ENCODE measurements at places on chromosomes 1 and 21. TPM values are rescaled to one million over a fixed set of nuclear protein-coding genes. Genes with fewer than 3 reads are reported as not detected.

Gene PLA2G2D
- not detected for total RNA-seq

Gene S100A3
- 1.4 TPM for total RNA-seq

Gene CD34
- 0.05 TPM for total RNA-seq

Gene LRRC38
- total RNA-seq: not detected

Gene KIF2C
- 19.1 TPM for total RNA-seq

Gene ADAMTS5
- 4.5 TPM for total RNA-seq

Gene ZBTB8A
- total RNA-seq: 8.0 TPM

Gene KCNC4
- total RNA-seq: 17.3 TPM

Gene HDAC1
- total RNA-seq: 75.1 TPM

Gene NID1
- total RNA-seq: 62.6 TPM

Gene AKR7A2
- total RNA-seq: 64.4 TPM

Gene DMRTA2
- total RNA-seq: 0.05 TPM

Gene NBPF20
- total RNA-seq: 9.5 TPM

Gene OR2G2
- not detected for total RNA-seq

Gene CD46
- 217 TPM for total RNA-seq

Gene ARF1
- 384 TPM for total RNA-seq

Gene OR2T10
- total RNA-seq: not detected

Gene RIPPLY3
- not detected for total RNA-seq

Gene HUNK
- not detected for total RNA-seq

Gene TFF3
- total RNA-seq: not detected

Gene TMEM222
- total RNA-seq: 15.7 TPM

Gene RASSF5
- total RNA-seq: 2.4 TPM

Gene TP73
- not detected for total RNA-seq

Gene GUCA2B
- total RNA-seq: not detected

Gene FTCD
- 0.30 TPM for total RNA-seq

Gene TTLL10
- not detected for total RNA-seq

Gene PTCH2
- total RNA-seq: 0.05 TPM

Gene TMPRSS2
- not detected for total RNA-seq

Gene C1orf53
- total RNA-seq: 2.4 TPM

Gene TNFRSF18
- total RNA-seq: not detected

Gene ZBTB21
- total RNA-seq: 7.1 TPM

Gene KIAA1614
- 3.0 TPM for total RNA-seq

Gene FCGR3A
- total RNA-seq: not detected

Gene PALMD
- total RNA-seq: 0.59 TPM

Gene LENEP
- not detected for total RNA-seq

Gene SUMO3
- total RNA-seq: 93.1 TPM

Gene SLAMF8
- not detected for total RNA-seq

Gene SPATA46
- not detected for total RNA-seq
